CD4-positive, alpha-beta T cell treated with Interleukin-4 for 4 hours (primary cell): ENCODE measurements at places on chromosomes 3 and 15.

- no peak for DNase-seq
Measured at GRCh38 chr3:154952553-154952952, 127.6 kb upstream of the MME start.

GRCh38 chr3:156431334-156432124, 123.4 kb downstream of the SSR3 start:
- no peak for DNase-seq

DNA sequence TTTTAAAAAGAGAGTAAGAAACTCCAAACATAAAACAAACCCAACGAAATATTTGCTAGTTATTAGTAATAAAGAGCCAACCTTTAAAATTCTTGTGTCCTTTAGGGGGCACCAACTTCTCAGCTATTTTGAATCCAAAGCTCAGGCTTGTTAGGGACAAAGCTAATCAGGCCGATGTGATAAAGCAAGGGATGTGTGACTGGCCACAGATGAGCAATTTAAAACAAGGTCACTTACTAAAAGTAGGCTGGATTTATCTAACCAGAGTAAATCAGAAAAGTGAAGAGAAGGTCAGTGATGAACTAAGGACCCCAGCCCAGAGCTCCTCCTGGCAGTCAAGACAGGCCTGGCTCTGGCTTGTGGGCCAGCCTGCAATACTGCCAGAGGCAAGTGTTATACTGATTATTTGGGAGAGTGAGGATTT, 108.5 kb downstream of the CYP19A1 start:
- no peak for DNase-seq

DNA sequence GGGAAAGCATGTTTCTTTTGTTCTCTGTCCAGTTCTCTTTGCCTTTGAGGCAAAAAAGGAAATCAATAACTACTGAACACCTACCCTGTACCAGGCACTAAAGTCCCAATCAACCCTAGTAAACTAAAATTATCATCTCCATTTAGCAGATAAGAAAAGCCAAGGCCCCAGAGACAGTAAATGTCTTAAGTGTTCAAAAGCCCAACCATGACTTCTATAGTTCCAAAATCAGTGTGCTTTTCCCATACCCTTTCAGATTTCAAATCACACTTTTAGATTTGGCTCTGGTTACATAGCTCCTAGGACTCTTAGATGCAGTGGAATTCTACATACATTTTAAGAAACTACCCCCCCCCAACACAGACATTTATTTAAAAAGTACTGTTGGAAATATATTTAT, 63.5 kb downstream of the UACA start:
- no peak for DNase-seq

DNA sequence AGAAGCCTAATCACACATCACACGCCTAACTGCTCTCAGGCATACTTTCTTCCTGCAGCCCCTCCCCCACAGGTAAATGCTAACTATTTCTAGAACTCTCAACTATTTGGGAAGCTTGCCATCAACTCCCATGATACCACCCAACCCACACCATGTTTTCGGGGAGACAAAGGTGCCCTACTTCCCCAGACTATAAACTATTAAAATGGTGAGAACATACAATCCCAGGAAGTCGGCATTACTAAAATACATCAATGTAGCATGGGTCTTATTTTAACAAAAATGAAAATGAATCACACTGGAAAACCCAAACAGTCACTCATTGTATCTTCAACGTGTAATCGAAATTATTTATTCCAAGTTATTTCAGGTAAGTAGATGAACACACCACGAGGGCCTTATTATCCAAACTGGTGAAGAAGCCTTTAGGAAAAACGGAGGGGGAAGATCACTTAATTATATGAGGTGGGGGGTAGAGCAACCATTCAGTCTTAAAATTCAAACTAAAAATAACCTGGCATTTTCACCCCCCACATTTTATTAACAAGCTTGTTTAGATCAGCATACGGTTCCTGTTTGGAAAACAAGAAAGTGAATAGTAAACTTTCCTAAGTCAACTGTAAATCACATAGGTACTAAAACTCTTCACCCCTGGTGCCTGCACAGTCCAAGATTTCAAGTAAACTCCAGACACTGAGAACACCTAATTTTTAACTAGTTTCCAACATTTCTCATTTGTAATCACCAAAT, 1.9 kb downstream of the TBL1XR1 start:
- peak; percentile 37 for DNase-seq

- DNase-seq: no peak
Measured at GRCh38 chr3:136783708-136784191, 31.6 kb upstream of the STAG1 start.

DNA sequence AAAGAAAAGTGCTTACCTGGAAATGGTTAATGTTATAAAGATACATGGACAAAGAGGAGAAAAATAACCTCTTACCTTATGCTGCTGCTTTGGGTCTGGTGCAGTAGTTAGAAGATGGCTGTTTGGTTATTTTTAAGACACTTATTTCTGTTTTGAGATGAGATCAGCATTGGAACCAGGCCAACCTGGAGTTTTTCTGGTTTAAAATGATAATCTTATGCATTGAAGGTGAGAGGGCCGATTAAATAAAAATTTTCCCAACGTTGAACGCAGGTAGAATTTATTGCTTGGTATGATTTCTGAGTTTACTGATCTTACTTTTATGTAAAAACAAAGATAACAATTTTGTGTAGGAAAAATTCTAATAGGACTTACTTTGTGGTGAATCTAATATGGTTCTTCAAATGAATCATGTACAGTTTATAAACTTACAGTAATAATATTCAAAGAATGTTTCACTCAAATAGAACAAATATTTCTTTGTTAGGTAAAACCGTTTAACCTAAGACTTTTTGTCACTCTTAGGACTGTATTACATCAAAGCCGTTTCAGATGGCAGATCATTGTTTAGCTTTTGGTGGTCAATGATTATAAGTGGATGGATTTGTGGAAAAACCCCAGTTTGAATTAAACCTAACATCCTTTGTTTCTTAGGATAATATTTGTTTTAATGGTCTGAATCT, 14.9 kb downstream of the UBE2E2 start:
- no peak for DNase-seq

- DNase-seq: no peak
Measured at GRCh38 chr3:11726146-11726545, 82.4 kb upstream of the VGLL4 start.

DNA sequence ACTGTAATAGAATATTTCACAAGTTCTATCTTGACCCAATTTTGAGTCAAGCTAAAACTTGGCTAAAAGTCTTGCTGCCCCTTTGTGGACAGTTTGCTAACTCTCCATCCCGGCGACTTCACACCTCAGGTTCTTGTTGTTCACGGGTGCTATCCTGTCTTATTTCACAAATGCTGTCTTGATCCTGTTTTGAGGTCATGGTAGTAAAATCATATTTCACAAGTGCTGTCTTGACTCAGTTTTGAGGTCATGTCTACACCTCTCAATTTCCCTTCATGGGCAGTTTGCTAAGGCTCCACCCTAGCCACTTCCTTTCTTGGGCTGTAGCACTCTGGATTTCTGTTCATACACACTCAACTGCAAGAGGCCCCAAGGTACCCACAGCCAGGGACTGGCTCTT, 45.0 kb upstream of the GK5 start:
- peak; percentile 73 for DNase-seq

DNA sequence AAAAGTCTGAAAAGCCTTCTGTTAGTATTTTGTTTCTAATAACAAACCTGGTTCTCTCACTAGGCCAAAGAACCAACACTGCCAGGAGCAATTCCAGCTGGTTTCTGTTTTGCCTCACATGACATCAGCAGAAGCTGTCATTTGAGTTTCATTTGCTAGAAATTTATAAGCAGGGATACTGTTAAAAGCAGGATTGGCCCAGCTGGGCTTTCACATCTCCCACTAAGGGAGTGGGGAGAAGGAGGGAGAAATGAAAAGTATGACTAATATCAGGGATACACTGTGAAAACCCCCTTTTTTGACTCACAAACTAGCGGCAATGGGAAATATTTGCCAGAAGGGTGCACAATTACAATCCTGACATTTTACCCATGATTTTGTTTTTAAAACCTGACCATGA, 5.3 kb downstream of the CCDC80 start:
- no peak for DNase-seq
